SW 1271 (cell line): ENCODE measurements at places on chromosomes 12 and 14.
A peak's percentile ranks its signal among the peaks of the same experiment; 100 is the strongest.

- no peak for DNase-seq
These were observed 8.7 kb upstream of the ITFG2 start for GRCh38 chr12:2803635-2804392.

- no peak for DNase-seq
These were observed 6.4 kb downstream of the SNX6 start for GRCh38 chr14:34623506-34623905.

DNA sequence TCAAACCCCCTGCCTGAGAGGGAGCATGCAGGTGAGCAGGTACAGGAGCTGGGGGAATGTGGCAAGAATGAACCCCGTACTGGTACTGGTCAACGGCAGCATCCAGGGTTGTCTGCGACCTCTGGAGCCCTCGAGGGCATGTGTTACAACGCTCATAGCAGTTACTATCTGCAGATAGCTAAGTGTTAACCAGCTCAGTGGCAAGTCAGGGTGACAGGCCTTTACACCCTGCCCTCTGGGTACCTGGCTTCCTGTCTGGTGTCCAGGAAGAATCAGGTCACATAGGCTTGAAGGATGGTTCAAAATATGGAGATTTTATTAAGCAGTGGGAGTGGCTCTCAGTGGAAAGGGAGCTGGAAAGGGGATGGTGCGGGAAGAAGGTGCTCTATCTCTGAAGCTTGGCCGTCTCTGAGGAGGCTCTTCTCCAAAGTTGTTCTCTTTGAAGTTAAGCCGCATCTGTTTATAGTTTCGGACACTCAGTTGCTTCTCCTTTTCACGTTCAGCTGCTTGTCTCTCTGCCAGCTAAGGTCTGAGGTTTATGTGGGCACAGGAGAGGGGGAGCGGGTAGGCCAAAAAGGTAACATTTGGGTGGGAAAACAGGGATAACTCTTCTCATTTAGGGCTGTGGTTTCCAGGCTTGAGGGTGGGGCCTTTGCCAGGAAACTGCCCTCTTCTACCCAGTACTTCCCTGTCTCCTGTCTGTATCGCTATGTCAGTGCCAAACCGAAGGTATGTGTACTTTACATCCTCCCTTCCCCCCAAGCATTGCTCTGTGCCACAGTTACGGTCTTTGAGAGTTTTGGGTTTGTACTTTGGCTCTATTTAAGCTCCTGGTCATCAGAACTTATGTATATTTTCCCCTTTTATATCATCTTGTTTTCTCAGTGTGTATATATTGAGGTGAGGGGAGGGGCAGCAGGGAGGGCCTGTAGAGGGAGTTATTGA, 305.8 kb downstream of the RGS6 start:
- DNase-seq, result no peak

- DNase-seq, result peak; percentile 58
These were observed 593 bp downstream of the CFL2 start for GRCh38 chr14:34713681-34714319.

DNA sequence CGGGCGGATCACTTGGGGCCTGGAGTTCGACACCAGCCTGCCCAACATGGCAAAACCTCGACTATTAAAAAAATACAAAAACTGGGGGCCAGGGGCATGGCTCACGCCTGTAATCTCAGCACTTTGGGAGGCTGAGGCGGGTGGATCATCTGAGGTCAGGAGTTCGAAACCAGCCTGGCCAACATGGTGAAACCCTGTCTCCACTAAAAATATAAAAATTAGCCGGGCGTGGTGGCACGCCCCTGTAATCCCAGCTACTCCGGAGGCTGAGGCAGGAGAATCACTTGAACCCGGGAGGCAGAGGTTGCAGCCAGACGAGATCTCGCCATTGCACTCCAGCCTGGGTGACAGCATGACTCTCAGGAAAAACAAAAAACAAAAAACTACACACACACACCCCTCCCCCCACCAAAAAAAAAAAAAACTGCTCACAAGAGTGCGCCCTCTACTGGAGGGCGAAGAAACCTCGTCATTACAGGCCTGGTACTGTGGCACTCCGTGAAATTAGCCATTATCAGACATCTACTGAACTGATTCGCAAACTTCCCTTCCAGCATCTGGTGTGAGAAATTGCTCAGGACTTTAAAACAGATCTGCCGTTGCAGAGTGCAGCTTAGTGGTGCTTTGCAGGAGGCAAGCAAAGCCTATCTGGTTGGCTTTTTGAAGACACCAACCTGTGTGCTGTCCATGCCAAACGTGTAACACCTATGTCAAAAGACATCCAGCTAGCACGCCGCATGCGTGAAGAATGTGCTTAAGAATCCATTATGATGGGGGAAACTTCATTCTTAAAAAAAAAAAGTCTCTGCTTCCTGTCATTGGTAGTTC, 7.7 kb downstream of the PPP1R3E start:
- DNase-seq, result no peak

DNA sequence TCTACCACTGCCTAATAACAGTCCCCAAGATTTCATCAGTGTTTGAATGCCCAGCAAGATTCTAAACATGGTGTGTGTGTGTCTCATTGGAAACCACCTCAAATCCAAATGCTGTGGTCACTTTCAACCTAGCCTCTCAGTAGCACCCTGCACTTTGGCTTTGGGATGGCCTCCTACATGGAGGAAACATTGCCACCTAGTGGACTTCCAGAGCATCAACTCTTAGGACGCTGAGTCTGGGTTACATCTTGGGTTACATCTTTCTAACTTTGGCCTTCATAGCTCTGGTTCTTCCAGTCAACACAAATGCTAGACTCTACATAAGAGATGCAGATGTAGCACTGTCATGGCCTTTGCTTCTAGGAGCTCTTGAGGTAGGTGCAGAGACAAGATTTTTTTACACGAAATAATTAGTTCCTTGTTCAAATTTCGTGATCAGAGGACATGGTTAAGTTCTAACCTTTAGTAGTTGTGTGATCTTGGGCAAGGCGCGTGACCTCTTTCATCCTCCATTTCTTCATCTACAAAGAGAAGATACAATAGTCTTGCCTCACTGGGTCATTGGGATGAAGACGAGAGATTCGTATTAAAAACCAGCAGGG, 113.5 kb upstream of the VASH1 start:
- peak; percentile 10 for DNase-seq

DNA sequence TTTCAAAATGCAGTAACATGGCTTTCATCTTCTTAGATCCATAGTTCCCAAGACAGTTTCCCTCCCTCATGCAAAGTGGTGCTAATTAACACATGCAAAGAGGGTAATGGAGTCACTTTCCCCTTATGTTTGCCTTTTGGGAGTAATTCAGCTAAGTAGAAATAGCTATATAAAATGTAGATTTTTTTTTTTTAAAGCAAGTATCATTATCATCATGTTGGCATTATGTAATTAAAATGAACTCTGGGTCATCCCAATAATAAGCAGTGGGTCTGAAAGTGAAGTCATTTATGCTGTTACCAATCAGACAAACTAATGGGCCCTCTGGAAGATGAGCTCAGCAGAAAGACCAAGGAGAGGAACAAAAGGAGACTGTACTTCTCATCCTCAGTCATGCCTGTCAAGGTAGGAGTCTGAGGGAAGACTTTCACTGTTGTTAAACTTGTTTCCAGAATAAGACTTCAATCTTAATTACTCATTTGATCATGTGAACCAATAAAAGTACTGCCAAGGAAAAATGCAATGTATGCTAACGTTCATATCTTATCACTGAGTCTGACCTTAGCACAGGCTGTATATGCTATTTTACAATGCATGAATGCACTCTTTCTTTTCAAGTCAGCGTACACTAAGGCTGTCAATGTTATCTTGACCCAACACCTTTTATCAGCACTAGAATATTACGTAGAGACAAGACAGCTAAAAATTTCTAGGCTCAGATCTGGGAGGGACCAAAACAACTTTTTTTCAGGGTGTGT, 26.8 kb downstream of the AREL1 start:
- DNase-seq, result no peak

GRCh38 chr12:85779768-85780167, 56.4 kb downstream of the RASSF9 start:
- no peak for DNase-seq

DNA sequence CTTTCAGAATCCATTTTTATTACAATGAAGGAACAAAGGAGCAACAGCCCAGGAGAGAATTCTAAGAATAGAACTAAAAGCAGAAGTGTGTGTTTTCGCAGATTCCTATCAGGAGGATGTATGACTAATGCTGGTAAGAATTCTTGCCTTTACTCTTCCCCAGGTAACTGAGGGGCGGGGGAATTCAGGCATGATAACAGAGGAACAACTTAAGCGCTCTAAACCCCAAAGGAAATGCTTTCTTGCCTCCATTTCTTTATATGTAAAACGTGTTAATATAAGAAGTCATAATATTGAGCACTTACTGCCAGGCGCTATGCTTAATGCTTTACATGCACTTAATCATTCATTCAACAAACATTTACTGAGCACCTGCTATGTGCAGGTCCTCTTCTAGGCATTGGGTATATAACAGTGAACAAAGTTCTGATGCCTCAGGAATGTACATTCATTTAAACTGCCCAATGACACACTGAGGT, 4.5 kb downstream of the HCAR1 start:
- DNase-seq, result peak; percentile 20

GRCh38 chr12:104694161-104694560, 237.4 kb downstream of the CHST11 start:
- DNase-seq, result no peak

DNA sequence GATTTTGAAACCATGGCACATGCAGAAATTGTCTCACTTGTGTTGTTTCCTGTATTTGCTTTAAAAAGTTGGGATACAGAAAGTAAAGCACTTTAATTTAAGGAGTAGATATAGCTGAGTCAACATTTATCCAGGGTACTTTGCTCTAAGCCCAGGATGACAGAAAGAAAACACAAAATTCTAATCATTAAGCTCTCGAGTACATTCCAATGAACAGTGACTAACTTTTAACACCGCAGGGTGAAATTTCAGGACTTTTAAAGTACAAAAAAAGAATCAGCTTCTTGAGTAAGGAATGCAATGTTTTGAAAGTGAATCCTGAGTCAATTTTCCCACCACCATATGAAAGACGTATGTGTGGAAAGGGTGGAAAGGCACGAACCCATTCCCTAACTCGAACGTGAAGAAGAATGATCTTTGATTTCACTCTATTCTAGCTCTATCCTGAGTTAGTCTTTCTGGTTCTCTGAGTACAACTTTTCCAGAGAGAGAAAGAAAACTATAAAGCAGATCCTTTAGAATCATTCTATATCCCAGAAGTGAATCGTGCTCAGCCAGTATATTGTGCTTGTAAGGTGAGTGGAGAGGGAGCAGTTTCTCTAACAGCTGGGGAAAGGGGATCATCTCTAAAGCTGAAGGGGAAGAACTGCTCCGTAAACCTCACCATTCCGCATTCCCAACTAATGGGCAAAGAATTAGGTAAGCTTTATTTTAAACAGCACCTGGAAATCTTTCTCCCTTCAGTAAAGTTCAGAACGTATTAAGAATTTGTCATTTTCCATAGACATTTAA, 779.0 kb upstream of the FLRT2 start:
- DNase-seq, result no peak

DNA sequence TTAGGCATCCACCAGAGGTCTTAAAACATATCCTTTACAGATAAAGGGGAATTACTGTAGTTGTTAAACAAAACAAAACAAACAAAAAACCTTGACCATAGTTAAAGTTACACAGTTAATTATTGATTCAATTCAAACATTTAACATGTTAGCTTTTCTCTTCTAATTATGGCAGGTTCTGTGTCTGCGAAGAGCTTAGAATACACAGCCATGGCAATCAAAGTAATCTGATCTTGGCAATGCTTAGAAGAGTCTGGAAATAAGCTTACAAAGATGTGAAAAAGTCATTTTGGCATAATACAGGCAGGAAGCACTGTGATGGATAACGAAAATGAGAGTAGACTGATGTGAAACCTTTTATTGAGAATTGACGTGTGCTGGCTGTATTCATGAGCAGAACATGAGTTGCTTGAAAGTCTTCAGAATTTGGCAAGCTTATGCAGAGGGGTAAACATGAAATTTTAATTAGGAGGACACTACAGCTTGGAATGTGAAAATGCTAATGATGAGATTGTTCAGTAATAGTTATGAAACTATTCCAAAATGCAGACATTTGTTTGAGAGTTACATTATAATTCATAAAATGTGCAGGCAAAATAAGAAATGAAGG, 629.6 kb downstream of the FSCB start:
- no peak for DNase-seq

GRCh38 chr12:18332173-18332572, 70.9 kb downstream of the PIK3C2G start:
- no peak for DNase-seq
